ENCODE measurements at places on chromosomes 13 and 19. TPM values are rescaled to one million over a fixed set of nuclear protein-coding genes. Genes with fewer than 3 reads are reported as not detected.

ITGBL1 gene
- total RNA-seq, result 3.1 TPM

GRCh38 chr19:827710-828321, at the start of gene AZU1:
TSS of gene AZU1 (plus strand) at chr19:827837. CDS start at chr19:827847, 10 bp downstream.
- DNase-seq, result no peak

GRCh38 chr19:16435999-16436650, 35.6 kb downstream of the EPS15L1 start:
- DNase-seq, result no peak

DNA sequence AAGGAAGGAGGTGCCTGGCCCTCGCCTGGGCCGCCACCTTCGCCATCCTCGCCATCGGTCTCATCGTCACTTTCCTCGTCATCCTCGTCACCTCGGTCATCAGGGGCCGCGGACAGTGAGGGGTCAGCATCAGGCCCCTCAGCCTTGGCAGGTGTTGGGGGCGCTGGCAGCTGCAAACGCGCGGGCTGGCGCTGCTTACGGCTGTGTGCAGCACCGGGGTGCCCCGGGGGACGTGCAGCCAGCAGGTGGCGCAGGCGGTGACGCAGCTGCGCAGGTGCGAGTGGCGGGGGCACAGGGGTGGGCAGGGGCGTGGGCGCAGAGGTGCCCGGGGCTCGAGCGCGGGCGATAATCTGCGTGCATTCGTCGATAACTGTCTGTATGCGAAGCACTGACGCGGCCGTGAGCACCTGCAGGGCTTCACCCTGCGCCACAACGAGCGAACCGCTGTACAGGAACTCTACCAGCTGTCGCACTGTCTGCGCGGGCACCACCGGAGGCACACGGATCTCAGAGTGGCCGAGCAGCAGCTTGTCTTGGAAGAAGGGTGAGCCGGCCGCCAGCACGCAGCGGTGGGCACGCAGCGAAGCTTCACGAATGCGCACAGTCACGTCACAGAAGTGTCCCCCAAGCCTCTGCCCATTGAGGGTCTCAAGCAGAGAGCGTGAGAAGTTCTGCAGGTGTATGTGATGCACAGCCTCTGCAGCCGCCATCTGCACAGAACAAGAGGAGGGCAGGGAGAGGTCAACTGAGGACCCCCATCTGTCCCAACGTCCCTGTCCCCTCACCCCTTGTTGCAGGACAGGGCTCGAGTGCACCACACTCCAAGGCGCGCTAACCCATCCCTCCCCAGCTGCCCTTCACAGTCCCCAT, 2.4 kb downstream of the ZBTB45 start:
- DNase-seq, result no peak

GRCh38 chr19:33064458-33064791, 263 bp downstream of the RHPN2 start:
- DNase-seq, result no peak

DNA sequence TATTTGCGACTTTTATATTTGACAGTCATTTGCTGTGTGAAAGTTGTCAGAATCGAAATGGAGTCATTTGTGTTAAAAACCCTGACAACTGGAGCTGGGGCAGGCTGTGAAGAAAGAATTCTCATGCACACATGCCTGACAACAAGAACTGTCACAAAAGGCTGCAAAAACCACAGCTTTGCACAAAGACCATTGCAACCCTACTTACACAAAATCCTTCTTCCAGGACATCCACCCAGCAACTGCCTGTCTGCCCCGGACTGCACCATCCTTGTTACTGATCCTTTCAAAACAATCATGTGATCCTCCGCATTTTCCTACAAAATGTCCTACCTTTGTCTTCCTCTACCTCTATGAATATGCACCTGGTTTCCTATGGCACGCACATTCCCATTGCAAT, 66.8 kb upstream of the IRS2 start:
- DNase-seq, result no peak

DNA sequence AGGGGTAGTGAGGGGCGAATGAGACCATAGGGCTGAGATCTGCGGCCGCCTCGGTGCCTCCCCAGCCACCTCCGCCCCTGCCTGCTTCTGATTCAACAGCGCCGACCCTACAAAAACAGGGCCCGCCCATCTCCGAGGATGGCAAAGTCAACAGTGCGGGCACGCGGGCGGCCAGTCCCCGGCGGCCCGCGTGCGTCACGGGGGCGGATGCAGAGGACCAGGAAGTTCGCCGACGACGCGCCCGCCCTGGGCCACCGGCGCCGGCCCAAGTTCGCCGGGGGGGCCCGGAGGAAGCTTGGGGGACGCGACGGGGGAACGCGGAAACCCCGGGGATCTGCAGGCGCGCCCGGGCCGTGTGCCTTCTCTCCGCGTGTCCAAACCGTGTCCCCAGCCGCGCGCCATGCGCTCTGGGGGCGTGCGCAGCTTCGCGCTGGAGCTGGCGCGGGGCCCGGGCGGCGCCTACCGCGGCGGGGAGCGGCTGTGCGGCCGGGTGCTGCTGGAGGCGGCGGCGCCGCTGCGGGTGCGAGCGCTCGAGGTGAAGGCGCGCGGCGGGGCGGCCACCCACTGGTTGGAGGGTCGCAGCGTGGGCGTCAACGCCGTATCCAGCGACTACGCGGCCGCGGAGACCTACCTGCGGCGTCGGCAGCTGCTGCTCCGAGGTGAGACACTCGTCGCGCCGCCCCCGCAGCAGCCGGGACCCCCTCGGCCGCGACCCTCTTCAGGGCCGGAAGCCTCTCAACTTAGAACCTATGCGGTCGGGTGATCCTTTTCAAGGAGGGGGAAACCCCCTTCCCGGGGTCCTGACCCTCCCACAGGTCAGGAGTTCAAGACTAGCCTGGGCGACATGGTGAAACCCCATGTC, 6.8 kb upstream of the ARRDC2 start:
- peak; percentile 59 for DNase-seq

DNA sequence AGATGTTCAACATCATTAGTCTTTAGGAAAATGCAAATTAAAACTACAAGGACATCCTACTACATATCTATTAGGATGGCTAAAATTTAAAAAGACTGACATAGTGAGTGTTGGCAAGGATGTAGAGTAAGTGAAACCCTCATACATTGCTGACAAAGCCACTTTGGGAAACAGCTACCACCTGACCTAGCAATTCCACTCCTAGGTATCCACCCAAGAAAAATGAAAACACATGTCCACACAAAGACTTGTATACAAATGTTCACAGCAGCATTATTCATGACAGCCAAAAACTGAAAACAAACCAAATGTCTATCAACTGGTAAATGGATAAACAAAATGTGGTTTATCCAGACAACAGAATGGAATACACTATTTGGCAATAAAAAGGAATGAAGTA, 51.7 kb upstream of the DOCK9 start:
- no peak for DNase-seq

DNA sequence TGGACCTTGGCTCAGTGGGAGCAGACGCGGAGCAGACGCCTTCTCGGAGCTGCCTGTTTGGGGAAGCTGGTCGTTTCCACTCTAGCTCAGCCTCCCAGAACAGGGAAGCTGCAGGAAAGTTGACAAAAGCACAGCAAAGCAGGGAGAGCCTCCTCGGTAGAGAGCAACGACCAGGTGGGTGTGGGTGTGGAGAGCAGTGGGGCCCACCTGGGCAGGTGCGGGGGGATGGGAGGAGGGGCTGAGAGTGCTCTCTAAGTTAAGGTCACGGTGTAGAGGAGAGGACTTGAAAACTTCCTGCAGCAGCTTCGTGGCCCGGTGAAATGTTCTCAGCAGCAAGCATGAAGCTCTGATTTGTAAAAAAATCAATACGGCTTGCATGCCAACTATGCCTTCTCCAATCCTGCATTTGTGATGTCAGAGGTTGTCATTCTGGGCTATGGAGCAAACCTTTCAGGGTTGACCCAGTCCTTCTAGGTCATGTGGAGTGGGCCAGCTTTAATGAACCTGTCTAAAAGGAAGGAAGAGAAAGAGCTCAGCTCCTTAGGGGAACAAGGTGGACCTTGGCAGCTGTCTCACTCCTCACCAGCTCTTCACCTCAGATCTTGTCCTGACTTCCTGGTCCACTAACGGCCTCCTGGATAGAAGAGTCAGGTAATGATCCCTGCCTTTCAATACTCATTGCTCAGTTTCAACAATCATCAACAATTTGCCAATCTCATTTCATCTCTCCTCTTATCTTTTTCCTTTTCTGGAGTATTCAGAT, 85.8 kb upstream of the UBL3 start:
- DNase-seq, result no peak

GRCh38 chr13:19781526-19781925, 1.2 kb downstream of the PSPC1 start:
- DNase-seq, result no peak
